ENCODE measurements at places on chromosomes 12 and 14.

DNA sequence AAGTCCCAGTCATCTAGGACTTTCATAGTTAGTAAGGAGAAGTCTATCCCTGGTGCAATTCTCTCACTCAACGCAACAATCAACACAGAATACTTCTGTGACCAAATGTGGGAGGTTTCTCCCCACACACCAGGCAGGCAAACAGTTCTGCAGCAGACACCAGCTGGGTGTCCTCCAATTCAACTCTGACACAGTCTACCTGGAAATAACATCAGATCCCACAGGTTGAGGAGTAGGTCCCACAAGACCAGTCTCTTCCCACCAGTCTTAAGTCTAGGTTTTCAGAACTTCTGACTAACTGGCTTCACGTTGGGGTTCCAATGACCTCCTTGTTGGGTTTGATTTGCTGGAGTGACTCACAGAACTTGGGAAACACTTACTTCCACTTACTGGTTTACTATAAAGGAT is 14.8 kb downstream of the ACOT6 start:
- DNase-seq = no peak

- DNase-seq = no peak
Observed at GRCh38 chr14:54564071-54564867, 2.7 kb upstream of the SAMD4A start.

DNA sequence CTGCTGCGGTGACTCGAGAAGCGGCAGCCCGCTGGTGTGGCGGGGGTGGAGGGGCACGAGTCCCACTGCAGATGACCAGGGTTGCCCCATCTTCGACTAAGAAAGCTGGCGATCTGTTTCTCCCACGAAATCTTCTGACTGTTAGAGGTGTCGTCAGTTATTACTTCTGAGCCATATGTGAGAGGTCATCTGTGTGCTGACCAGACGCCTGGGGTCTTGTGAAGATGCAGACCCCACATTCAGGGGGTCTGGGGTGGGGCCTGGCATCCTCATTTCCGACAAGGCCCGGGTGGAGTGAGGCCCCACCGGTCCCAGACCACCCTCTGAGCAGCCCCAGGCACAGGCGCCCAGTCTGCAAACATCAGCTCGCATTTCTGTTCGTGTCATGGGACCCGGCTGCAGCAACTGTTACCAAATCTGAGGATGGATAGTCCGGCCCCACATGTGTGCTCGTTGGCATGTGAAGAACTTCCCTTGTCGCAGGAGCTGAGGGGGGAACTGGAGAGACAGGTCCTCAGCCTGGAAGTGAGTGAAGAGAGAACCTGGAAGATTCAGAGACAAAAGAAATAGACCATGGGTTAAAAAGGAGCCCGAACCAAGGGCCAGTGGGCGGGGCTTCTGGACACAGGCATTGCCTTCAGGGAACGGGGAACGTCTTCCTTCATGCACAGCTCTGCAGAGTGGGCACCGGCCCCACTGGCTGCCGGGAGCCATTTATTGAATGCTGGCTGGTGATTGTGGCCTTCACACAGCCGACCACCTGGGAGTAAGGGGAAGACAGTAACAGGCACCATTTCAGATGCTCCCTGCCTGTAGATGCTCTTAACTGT is 135.2 kb downstream of the ADGRD1 start:
- no peak for DNase-seq

DNA sequence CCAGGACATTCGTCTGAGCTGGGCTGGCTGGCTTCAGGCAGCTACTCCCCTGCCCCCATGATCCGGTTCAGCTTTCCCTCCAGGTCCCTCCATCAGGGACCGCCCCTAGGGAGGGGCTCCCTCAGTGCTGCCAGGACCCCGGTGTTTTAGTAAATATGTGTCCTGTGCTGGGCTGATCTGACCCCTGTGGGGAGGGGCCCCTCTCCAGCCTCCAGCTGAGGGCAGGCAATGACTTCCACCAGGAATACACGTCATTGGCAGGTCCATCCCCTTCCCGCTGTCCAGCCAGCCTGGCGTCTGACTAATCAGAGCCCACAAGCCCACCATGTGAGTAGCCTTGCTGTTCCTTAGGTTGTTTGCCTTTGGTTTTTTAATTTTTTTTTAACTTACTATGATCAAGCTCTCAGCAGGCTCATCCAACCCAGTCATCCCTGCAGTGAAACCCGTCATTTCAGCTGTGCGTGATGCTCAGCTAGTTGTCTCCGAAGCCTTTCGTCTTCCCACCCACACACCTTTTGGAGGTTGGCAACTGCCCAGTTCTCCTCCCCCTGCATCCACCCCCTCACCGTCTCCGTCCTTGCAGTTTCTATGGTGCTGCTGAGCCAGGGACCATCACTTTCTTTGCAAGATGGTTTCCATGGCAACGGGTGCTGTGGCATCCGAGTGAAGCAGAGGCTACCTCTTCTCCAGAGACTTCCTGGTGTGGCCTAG is 16.0 kb upstream of the SERPINA4 start:
- DNase-seq = no peak

GRCh38 chr12:12022306-12022936 is 48.3 kb upstream of the BCL2L14 start:
- DNase-seq = no peak

- no peak for DNase-seq
Observed at GRCh38 chr12:1681493-1681807, 9.4 kb upstream of the ADIPOR2 start.

DNA sequence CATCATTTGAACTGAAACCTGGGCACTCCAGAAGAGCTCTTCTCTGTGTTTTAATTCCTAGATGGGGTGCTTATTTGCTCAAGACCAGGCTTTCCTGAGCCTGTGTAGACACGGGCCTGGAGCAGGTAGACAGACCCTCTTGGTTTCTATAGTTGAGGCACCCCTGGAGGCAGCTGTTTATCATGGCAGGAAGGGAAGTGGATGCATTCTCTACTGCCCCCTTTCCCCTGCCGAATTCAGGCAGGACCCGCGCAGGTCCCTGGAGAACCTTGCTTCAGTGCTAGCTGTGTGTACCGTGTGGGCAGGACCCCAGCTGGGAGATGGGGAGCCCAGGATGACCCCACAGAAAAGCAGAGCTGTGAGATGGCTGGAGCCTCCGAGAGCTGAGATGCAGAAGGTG is 6.0 kb downstream of the CACNA1C start:
- DNase-seq = no peak

DNA sequence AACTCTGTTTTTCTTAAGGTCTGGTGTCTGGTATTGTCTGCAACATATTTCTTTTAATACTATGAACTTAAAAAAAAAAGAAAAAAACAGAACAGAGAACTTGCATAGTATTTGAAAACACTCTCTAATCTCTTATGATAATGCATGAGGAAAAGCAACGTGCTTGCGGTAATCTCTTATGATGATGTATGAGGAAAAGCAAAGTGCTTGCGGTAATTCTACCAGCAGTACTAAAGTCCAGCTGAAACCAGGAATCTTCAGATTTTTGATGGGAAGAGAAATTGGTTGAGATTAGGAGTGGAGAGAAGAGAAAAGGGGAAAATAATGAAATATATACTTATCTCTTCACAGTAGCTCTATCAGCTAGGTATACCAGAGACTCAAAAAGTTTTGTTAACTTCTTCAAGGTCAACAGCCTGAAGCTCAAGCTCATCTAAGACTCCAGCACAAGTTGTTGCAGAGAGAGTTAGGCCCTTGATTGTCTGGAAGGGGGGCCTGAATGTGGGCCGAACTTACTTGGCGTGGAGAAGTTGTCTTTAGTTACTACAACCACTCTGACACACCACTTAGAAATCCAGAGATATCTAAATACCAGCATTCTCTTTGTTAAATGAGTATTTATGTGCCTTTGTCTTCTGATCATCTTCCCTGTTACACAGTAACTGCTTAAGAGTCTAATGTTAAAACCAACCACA is 240.4 kb downstream of the PRKD1 start:
- no peak for DNase-seq

DNA sequence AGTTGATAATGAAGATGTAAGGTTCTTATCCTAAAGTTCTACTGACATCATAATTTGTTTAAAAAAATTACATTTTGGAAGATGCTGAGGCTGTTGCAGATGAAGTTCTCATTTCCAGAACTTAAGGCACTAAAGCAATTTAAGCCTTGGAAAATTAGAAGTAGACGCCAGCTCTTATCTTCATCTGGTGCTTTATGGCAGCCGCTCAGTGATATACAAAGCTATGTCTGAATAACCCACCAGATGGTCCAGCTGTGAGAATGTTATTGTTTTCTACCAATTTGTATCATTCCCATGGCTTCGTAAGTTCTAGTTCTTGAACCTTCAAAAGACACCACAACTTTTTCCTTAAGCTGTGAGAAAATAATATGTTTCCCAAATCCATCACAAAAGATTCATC is 212.1 kb upstream of the ARID2 start:
- DNase-seq = no peak

DNA sequence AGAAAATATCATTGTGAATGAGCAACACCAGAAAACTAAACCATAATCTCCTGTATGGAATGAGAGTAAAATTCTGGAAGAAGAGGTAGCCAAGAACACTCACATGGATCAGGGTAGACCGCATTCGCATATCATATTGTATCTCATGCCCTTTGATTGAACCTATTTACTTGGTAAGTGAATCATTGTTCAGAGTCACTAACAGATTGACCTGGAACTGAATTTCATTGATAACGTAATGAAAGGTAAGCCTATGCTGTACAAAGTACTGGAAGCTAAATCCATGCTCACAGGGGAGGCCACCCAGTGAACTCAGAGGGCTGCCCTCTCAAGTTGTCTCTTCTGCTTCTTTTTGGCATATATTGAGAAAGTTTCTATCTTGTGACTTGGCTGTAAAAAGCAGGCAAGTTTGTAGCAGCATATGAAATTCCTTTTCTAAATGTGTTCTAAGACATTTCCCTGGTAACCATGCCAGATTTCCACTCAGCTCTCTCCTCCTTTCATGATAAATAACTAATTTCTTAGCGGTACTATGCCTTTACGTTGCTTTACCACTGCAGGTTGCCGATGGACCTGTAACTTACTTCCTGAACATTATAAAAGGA is 91.4 kb downstream of the PLCZ1 start:
- DNase-seq = no peak

GRCh38 chr12:65891219-65891618 is 66.9 kb downstream of the HMGA2 start:
- no peak for DNase-seq

- DNase-seq = no peak
Observed at GRCh38 chr12:100399095-100399494, 42.2 kb downstream of the SLC17A8 start.

- no peak for DNase-seq
Observed at GRCh38 chr14:31781578-31781977, 220.4 kb downstream of the NUBPL start.

DNA sequence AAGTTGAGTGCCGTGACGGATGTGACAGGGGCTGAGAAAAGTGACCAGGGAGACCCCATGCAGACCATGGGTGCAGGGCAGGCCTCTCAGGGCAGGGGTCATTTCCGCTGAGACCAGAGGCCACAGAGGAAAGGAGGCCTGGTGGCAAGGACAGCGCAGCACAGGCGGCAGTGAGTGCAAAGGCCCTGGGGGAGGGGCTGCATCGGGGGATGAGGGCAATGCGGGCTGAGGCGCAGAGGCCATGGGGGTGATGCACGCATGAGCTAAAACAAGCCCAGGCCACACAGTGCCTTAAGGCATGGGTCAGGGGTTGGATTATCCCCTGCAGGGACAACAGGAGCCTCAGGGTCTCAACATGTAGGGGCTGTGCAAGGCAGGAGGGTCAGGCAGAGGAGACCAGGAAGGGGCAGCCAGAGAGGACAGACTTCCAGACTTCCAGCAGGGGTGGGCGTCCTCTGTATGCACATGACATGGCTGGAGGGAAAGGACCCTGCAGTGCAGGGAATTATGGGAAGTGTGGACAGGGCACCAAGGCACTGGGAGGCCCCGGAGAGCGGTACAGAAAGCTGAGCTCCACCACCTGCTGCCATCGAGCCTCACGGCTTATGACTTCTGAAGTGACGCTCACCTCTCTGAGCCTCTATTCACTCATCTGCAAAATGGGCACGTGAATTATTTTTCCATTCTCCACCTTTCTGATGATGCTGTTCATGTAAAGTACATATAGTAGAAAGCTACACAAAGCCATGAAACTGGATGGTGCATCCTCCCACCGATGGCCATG is 27.3 kb downstream of the RILPL1 start:
- DNase-seq = no peak

GRCh38 chr14:76917158-76917596 is 91.0 kb downstream of the LRRC74A start:
- no peak for DNase-seq

GRCh38 chr12:91327131-91327530 is 144.5 kb upstream of the DCN start:
- no peak for DNase-seq

DNA sequence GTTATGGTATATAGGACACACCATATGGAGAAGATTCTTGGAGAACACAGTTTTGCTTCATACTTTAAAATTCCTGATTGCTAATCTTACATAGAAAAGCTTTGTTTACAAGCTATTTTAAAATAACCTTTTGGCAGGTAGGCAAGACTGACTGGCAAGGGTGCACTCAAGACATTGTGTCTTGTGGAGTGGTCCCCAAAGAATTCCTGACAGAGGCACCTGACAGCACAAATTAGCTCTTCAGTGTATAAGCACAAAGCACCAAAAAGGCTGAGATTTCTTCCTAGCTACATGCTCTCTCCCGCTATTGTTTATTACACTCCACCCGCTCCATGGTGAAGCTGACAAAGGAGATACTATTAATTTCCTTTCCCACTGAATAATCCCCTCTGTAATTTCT is 139.4 kb downstream of the MON2 start:
- no peak for DNase-seq

- no peak for DNase-seq
Observed at GRCh38 chr14:22797017-22797917, 18.0 kb downstream of the SLC7A7 start.

GRCh38 chr12:124861492-124861891 is 2.2 kb downstream of the SCARB1 start:
- no peak for DNase-seq

DNA sequence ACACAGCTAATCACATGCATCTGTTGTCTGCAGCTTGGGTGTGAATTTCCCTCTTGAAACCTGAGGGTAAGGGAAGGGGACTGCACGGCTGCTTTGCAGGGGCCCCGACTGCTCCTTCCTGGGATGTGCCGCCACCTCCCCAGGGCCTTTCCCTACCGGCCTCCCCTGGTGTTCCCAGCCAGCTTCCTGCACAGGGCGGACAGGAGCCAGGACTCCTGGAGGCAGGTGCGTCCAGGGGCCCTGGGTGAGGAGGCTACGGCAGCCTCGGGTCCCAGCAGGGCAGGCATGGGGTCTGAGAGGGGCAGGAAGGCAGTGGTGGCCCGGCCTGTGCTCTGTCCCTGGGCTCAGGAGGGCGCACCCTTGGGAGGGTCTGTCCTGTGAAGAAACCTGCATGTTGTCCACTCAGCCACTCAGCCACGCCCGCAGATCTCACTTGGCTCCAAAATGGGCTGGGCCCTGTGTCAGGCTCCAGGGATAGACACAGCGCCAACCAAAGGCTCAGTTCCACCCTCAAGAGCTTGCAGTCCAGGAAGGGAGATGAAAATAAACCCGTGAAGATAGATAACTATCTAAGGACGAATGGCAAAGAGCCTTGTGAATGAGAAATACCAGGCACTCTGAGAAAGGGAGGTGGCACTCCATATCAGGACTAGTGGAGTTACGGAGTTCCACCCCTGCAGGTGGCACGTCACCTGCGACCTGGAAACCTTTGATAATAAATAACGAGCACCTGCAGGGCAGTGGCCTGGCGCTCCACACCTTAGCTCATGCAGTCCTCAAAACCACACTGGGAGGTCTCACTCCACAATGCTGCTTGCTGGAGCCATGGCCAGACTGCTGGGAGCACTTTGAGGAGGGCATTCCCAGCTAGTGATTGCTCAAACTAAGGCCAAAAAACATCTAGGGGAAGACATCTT is 427.4 kb downstream of the AACS start:
- DNase-seq = no peak
